ENCODE measurements at places on chromosomes 7 and 10. TPM values are rescaled to one million over a fixed set of nuclear protein-coding genes. Genes with fewer than 3 reads are reported as not detected.

Gene IL2RA
- total RNA-seq, result 16.3 TPM

Gene GPNMB
- 136 TPM for total RNA-seq

Gene ZPBP
- not detected for total RNA-seq

Gene ABCC2
- 0.46 TPM for total RNA-seq

Gene GRID2IP
- total RNA-seq, result not detected
